Mammary epithelial cell (primary cell): ENCODE measurements at places on chromosomes 11 and 22. TPM values are rescaled to one million over a fixed set of nuclear protein-coding genes. Genes with fewer than 3 reads are reported as not detected.

DNA sequence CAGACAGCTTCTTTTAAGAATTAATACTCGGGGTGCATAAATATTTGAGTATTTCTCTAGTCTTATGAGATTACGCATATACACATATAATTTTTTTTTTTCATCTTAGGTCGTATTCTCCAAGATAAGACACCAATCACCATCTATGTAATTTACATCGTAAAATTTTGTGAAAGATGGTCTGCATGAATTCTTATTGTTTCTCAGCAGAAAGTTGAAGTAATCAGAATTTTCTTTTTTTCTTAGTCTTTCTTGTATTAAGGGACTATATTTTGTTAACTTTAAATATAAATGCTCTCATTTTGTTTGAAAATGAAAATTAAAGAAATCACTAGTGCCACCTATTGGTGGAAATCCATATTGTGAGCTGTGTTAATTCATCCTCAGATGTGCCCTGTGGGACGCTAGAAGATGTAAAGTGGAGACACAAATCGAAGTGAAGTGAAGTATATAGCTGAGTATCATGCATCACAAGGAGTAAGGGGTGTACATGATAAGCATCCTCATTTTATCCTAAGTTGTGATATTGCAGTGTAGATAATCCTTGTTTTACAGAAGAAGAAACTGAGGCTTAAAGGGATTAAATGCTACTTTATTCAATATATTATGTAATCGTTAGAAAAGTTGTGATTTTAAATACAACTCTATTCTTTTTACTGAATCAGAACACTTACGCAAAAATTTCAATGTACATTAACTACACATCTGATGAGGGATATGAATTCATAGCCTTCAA is 2084.3 kb downstream of the LRRC4C start:
- peak; percentile 9 for DNase-seq

GRCh38 chr11:67382276-67383136 is 9.1 kb upstream of the CLCF1 start:
- peak; percentile 58 for DNase-seq

DNA sequence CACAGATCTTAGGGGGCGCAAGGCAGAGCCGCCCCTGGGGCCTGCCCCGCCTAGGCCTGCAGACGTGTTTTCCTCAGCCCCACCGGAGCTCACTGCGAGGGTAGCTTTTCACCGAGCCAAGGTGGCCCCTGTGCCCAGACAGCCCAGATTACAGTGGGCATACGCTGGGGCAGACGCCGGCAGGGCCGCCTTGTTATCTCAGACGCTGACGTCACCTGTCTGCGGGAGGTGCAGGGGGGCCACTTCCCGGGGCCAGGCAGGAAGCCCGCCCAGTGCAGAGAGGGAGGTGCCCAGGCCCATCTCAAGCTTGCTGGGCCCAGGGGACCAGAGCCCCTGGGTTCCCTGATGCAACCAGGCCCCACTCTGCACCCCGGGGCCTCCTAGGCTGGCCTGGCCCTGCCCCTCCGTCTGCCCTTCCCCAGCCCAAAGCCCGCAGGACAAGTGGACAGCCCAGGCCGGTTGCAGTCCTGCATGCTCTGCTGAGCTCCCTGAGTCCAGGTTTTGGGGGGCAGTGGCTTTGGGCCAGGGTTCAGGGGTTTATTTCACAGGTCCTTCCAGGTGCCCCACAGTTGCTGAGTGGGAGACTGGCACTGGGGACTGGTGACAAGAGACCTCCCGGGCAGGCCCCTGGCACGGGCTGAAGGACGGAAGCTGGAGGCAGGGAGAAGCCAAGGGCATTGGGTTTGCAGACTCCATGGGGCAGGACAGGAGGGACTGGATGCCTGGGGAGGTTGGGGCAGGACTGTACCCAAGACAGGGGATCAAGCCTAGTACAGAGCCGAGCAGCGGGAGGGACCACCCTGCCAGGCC is 38.6 kb downstream of the IGF2 start:
- no peak for DNase-seq

Gene NEU3
- total RNA-seq: 21.8 TPM

DNA sequence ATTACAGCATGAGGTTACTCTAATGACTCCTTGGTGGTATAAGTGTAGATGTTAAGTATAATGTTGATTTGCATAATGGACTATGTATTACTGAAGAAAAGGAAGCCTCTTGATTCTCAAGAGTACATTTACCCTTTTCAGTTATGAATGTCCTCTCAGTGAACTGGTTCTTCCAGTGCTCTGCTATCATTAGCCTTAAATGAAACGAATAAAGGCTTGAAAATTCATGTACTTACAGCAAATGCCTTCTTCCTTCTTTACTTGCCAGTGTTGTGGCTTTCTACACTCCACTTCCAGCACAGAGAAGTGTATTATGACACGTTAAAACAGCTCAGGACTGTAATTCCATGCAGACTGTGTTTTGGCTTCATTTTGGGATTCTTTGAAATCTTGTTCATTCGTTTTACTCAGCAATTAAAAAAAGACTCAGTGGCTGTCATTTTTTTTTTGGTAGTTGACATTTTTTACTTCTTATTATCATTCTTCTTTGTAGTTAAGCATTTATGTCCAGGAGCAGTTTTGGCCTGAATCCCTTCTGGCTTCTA is 96.9 kb downstream of the MTMR3 start:
- no peak for DNase-seq

Gene KCNJ11
- total RNA-seq: not detected in 2 replicates

DNA sequence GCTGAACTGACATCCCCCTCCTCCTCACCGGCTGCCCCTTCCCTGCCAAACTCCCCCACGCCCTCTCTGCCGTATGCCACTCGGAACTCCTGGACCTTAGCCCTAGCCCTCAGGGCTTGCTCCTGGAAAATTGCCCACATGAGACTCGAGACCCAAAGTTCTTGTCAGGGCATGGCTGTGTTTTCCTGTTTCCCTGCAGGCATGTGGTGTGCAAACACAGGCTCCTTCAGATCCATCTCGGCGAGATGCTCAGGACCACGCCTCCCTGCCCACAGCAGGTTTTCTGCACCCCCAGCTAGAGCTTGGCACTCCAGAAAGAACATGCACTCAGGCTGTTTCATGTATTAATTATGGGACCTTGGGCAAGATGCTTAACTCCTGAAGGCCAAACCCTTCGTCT is 1480.4 kb downstream of the BRD1 start:
- no peak for DNase-seq

DNA sequence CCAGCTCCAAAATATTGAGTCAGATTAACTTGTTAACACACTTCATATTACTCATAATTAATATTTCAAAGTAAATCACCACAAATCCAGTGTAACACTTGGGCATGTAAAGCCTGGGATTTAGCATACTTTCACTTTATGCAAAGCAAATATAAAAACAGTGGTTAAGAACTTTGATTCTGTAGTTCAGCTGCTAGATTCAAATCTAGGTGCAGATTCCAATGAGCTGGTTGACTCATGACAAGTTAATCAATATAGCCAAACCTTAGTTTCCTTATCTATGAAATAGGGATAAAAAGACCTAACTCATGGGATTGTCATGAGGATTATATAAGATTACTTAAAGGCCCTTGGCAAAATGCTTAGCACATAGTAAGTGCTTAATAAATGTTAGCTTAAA is 45.9 kb downstream of the ARHGAP42 start:
- no peak for DNase-seq

GRCh38 chr22:26768952-26769351 is 111.6 kb downstream of the MIAT start:
- no peak for DNase-seq

- DNase-seq: peak; percentile 16
These were observed 741 bp downstream of the CARS1 start for GRCh38 chr11:3056296-3057068.

- DNase-seq: no peak
These were observed 2.8 kb downstream of the LRRC51 start for GRCh38 chr11:72083414-72083813.

DNA sequence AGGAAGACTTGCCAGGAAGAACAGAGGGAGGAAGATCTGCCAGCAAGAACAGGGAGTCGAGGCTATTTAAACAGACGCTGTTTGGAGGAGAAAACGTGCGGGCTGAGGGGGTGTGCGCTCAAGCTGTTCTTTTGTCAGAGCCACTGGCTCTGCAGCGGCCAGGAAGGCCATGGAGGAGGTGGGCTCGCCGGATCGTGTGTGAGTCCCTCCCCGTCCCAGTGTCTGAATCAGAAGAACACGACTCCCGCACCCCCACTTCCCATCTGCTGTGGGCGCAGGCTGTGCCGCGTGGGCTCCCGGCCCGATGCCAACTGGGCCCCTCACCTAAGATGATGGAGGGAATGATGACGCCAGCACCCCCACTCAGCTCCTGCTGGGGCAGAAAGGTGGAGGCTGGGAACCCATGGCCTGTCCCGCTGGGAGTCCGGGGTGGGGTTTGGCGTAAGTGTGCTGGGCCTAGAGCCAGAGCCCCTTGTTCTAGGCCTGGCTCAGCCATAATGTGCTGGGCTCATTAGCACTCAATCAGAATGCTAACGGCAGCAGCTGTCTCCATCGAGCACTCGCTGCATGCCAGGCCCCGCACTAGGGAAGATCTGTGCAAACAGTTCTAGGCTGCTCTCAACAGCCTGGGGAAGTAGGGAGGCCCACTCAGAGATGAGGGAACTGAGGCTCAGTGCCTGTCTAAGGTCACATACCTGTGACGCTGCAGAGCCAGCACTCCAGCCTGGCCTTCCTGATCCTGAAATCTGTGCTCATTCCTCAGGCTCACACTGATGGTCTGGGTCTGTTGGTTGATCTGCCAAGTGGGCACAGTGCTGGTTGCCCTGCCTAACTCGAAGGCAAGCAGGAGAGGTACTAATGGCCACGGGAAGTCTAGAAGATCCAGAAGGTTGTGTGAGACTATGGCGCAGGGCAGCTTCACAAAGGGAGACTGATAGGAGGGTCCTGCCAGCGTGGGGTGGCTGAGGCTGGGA is 11.5 kb downstream of the NPTXR start:
- DNase-seq: no peak

- DNase-seq: no peak
These were observed 757 bp upstream of the HINFP start for GRCh38 chr11:119120639-119121007.

Gene MYO18B
- not detected in 2 replicates for total RNA-seq

Gene BIK
- 3.7 and 5.5 TPM in 2 replicates for total RNA-seq

DNA sequence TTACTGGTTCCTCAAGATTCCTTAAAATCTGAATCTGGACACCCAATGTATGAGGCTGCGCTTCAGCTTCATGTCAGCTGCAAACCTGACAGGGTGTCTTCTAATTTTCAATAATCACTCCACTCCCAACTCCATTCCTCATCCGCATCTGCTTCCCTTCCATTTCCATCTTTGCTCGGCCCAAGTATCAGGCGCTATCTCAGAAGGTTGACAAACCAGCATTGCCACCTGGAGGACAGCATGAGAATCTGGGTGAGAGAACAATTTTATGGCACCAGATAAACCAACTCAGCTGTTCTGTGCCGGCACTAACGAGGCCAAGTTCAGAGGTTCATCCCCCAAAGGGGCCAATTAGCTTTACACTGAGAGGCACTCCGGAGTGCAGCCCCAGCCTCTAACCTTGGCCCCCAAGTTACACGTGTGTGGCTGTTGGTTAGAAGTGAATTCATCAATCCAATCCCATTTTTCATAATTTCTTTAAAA is 79.1 kb upstream of the LMO2 start:
- peak; percentile 42 for DNase-seq
